ENCODE measurements at places on chromosomes 5 and 9.

DNA sequence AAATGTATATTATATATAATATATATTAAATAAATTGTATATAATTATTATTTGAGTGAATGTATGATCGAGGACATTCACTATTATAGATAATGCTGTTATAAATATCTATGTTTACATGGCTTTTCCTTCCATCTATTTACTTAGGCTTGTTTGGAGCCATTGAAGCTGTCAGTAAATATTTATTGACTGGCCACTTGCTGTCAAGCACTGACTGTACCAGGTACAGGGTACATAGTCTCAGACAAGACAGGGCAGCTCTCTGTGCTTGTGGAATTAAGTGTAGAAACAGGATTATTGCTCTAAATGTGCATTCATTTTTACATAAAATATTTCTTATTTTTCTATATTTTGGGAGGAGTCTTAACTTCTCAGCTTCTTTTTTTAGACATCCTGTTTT, 16.4 kb downstream of the FAXDC2 start:
- no peak for DNase-seq

GRCh38 chr9:96241391-96241809, 60.6 kb downstream of the HSD17B3 start:
- no peak for DNase-seq

DNA sequence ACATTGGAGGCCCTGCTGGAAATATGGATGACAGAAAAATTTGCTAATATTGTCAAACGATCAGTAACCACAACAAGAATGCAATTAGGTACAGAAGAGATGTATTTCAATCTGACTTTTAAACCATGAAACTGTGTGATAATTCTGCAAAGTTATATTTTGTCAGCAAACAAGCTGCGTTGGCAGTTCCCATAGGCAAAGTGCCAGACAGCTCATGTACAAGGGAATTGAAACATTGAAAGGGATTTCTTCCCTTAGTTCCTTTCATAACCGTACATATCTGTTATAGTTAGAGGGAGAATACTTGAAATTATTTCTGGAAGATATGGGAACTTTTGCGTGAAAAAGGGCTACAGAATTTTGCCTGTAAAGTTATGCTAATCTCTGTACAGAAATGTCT, 419.4 kb upstream of the PTGER4 start:
- DNase-seq: no peak

GRCh38 chr5:94218374-94218773, 400.0 kb downstream of the KIAA0825 start:
- DNase-seq: no peak

DNA sequence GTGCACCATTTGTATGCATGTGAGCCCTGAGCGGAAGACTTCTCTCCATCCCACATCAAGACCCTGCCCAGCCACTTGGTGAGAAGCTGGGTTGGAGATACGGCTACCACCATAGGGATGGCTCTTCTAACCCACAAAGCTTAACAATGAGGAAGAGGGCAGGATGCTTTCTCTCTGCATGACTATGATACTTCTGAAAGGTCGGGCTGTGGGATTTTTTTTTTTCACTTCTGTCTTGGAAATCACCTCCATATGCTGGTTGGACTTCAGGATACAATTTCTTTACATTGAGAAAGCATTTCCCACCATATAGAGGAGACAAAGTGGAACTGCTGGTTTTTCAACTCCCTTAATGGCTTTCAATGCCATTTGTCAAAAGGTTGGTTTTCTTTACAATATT, 30.5 kb downstream of the ZNF366 start:
- DNase-seq: no peak

GRCh38 chr5:178152491-178153444, 917 bp downstream of the NHP2 start:
- no peak for DNase-seq

All from AML-193 (cell line).